Keratinocyte (primary cell): ENCODE measurements at places on chromosomes 5 and 9. TPM values are rescaled to one million over a fixed set of nuclear protein-coding genes. Genes with fewer than 3 reads are reported as not detected.

The FRRS1L gene
- 0.01 to 0.03 TPM in 2 of 3 replicates, not detected in the other for polyA plus RNA-seq

The ANKRD18A gene
- 1.7 to 4.5 TPM (median 4.0 TPM) in 3 replicates for polyA plus RNA-seq

The ADAMTS16 gene
- polyA plus RNA-seq = not detected in 3 replicates

The PTGES gene
- polyA plus RNA-seq = 16.3 to 34.1 TPM (median 19.7 TPM) in 3 replicates

The ZNF483 gene
- 0.46 to 0.90 TPM (median 0.60 TPM) in 3 replicates for polyA plus RNA-seq

The SPINK4 gene
- polyA plus RNA-seq = 0.85 TPM in 1 of 3 replicates, not detected in the others

The CCDC192 gene
- not detected in 3 replicates for polyA plus RNA-seq

The MCC gene
- 20.0 to 27.4 TPM (median 24.6 TPM) in 3 replicates for polyA plus RNA-seq

The IL9 gene
- not detected in 3 replicates for polyA plus RNA-seq

The PTTG1 gene
- polyA plus RNA-seq = 49.0 to 237 TPM (median 112 TPM) in 3 replicates

The PCDHB3 gene
- polyA plus RNA-seq = 0.03 to 0.08 TPM (median 0.05 TPM) in 3 replicates

The FOXD4L6 gene
- 0.03 to 0.19 TPM in 2 of 3 replicates, not detected in the other for polyA plus RNA-seq

The SELENOP gene
- polyA plus RNA-seq = 10.4 to 30.6 TPM (median 11.2 TPM) in 3 replicates
